ENCODE measurements at places on chromosomes 7 and 10.

- DNase-seq = no peak
These were observed 50.4 kb upstream of the FAM3C start for GRCh38 chr7:121446526-121446925.

DNA sequence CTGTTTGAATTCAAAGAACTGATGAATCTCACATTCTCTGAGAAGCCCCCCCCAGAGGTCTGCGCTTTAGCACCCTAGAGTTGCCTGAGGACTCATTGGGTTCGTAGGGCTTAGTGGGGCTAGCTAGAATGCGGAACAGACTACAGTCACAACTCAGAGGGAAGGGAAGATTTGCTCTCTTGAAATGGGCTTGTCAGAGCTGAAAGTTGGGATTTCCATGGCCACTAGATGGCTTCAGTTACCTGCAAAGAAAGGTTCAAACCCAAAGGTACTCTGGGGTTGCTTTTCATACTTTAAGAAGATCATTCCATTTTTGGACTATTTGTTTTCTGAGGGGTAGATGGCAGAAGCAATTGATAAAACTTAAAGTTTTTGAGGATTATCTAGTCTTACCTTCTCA is 205.0 kb downstream of the BBS9 start:
- DNase-seq = peak; percentile 45

DNA sequence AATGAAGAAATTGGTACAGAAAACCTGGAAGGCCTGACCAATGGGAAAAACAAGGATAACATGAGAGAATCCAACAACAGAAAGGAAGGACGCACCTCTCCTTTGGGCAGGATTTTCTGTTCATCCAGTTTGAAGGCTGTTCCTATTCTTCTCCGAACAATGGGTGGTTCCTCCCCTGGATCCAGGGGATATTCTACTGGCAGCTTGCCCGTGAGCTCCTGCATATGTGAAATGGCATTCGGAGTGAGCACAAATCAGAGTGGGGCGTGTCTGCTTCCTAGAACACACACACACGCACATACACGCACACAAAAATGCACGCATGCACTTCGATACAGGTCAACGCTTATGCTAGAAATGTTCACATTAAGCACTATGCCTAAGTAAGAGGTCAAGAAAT is 83.5 kb downstream of the PRPF18 start:
- DNase-seq = no peak

GRCh38 chr7:131546126-131546525 is 10.3 kb downstream of the PODXL start:
- DNase-seq = no peak

DNA sequence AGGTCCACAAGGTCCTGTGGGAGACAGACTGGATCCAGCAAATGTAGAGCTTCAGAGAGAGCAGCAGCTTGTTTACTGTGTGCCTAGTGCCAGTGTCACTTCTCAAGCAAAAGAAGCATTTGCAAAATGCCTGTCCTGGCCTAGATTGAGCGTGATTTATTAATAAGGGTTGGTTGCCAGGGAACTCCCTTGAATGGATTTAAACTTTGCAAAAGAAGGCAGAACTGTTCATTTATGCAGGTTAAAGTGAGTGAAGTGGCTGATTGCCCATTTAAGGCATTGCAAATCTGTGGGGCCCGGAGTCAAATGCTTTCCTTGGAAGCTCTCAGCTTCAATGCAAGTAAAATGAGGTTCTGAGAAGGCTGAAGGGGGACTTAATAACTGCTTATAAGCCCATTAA is 71.3 kb downstream of the CDHR3 start:
- no peak for DNase-seq

GRCh38 chr7:145978769-145979168 is 137.8 kb upstream of the CNTNAP2 start:
- peak; percentile 26 for DNase-seq

DNA sequence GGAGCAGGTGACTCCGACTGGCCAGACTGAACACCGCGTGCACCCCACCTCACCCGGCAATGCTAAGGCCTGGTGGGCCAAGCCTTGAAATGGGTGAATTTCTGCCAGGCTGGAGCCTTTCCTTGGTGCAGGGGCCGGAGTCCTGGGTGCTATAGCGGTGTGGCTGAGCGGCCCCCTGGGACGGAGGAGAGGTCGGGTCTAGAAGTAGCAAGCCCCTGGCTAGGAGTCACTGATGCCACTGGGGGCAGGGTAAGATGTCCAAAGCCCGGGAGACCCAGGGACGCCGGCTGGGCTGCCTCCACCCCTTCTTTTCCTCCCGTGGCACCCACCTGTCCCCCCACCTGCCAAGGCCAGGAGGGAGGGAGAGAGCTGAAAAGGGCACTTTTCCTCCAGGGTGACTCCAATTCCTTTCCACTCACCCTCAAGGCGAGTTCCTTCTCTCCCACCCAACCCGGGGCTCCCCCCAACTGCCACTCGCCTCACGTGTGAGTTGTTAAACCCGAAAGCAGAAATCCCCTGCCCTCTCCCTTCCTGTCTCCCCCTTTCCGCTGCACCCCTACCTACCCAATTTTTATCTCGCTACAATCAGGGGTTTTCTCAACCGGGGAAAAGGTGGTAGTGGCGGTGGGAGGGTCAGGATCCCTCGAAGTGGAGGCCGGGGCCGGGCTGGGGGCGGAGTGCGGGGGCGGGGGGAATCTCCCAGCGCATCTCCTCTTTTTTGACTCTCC is 6.0 kb upstream of the GATA3 start:
- DNase-seq = no peak

- no peak for DNase-seq
These were observed 28.9 kb downstream of the CCM2 start for GRCh38 chr7:45028920-45029344.

DNA sequence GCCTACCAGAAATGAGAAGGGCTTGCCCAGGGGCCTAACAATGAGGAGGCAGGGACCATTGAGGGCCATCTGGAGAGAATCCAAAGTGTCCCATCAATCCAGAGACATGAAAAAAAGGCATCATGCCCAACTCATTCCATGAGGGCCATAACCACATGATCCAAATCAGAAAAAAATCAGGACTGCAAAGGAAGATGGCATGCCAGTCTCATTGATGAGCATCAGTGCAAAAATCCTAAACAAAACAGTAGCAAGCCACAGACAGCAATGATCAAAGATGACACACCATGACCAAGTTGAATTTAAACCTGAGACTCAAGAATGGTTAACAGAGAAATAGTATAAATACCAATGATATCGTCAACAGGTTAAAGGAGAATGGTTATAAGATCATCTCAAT is 7.0 kb upstream of the CYP3A4 start:
- DNase-seq = no peak

- no peak for DNase-seq
These were observed 2.5 kb upstream of the RHBDD2 start for GRCh38 chr7:75876126-75876881.

- peak; percentile 47 for DNase-seq
These were observed 210.1 kb downstream of the TNS3 start for GRCh38 chr7:47371733-47372368.

GRCh38 chr10:78777466-78777865 is 291.3 kb upstream of the ZMIZ1 start:
- no peak for DNase-seq

GRCh38 chr10:112336556-112337201 is 37.2 kb upstream of the ACSL5 start:
- DNase-seq = no peak

- DNase-seq = no peak
These were observed 584.9 kb downstream of the GRM8 start for GRCh38 chr7:126667742-126668366.

GRCh38 chr10:132634241-132634946 is 96.8 kb downstream of the INPP5A start:
- DNase-seq = no peak

DNA sequence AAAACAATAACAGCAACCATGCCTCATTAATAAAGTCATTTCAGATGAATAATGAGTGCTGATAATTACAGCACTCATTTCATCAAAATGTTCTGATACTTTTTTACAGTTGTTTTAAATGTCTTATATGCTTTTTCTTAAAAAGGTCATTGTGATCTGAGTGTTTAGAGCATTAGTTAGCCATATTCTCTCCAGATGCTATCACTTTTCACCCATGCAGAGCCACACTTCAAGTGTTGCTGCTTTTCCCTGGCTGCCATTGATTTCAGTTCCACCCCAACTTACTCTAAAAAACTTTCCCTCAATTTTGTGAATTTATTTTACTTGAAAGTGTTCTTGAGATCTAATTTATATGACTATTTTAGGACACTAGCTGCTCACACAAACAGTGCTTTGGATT is 41.8 kb downstream of the NUP205 start:
- no peak for DNase-seq

DNA sequence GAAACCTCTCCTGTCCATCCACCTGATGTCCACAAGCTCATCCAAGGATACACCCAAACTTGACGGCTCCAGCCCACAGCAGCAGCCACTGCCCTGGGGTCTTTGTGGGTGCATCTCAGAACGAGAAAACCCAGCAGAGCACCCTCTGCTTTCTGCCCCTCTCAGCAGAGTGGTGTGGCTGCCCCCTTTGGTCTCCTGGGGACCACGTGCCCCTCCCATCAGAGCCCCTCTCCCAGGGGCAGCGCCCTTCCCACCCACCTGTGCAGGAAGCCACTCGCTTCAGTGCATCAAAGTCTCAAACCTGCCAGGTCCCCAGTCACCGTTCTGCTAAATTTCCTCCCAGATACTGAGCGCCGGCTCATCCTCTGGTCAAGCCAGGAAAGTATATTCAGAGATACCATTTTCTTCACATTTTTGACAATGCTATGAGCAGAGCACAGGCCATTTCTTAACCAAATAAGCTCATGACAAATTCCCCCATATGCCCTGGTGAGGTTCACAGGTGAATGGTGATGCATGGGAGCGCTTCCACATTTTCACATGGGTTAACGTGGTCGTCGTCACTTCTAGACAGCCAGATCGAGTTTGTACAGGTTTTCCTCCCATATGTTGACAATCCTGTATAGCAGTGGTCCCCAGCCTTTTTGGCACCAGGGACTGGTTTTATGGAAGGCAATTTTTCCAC is 32.4 kb downstream of the CAMK2B start:
- DNase-seq = no peak

Measured in NCI-H524 (cell line).